Stimulated activated CD8-positive, alpha-beta memory T cell treated with anti-CD3 and anti-CD28 coated beads, Interleukin-4, amount 100 ng/mL, for 24 hours (primary cell): ENCODE measurements at places on chromosomes 4 and X.

- DNase-seq: no peak
Observed at GRCh38 chr4:119980456-119980855, 86.2 kb downstream of the MAD2L1 start.

DNA sequence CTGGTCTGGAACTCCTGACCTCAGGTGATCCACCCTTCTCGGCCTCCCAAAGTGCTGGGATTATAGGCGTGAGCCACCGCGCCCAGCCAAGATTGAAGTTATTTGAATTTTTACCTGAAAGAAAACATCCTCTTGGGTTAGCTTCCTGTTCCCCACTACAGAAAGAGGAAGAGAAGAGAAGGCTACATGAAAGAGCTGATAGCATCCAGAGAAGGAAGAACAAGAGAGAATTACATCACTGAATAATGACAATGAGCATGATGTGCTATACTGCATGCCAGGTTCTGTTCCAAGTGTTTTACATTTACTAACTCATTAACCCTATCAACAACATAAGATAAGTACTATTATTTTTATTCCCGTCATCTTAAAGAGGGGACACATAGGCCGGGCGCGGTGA is 11.5 kb upstream of the TBC1D1 start:
- no peak for DNase-seq

GRCh38 chr4:173418639-173419038 is 19.7 kb upstream of the SCRG1 start:
- no peak for DNase-seq

- no peak for DNase-seq
Observed at GRCh38 chr4:29708473-29708872, 1011.7 kb upstream of the PCDH7 start.

DNA sequence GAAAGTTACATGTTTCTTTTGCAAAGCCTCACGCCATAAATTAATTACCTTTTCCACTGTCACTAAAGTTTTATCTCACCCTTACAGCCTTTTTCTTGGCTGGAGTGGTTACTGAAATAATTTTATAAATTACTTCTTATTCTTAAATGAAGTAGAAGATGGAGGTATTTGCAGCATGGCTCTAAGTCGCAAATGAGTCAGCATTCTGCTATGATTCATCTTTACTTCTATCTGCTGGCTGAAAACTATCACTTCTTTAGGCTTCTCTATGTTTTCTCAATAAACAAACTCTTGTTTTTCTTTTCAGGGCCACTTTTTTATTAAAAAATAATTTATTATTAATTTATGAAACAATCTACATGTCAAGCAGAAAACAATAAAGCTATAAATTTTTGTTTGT is 210.2 kb upstream of the GYPA start:
- no peak for DNase-seq

DNA sequence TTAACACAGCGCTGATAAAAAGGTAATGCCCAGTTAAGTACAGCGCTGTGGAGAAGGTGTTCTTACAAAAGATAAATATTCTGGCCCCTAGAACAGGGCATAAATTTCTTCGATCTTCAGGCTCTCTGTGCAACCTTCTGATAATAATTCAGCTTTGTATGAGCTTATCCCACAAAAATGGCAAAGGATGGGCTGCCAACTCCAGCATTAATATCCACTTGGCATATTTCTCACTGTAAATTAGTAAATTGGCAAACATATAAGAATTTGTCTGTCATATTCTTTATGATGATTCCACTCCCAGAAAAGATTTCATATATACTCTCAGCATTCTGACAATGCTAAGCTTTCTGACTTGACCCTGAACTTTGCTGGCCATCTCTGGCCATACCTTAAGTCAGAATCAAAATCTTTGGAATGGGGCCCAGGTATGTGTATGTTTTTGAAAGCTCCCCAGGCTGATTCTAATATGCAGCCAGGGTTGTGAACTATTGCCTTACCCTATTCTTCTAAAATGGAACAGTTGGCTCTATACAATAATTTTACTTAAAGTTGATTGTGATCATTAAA is 134.8 kb downstream of the FRYL start:
- no peak for DNase-seq

GRCh38 chr4:163395055-163395454 is 51.4 kb downstream of the NPY5R start:
- DNase-seq: no peak

GRCh38 chr4:82394896-82395295 is 21.1 kb upstream of the HNRNPD start:
- DNase-seq: no peak
